Foreskin keratinocyte (primary cell): ENCODE measurements at places on chromosomes 13 and 19. TPM values are rescaled to one million over a fixed set of nuclear protein-coding genes. Genes with fewer than 3 reads are reported as not detected.
A peak's percentile ranks its signal among the peaks of the same experiment; 100 is the strongest.

PRX gene
- total RNA-seq = 0.95 TPM in 2 replicates

CYP4F2 gene
- not detected in 2 replicates for total RNA-seq

KCNN1 gene
- not detected in 2 replicates for total RNA-seq

SLC17A7 gene
- not detected in 2 replicates for total RNA-seq

OR7A5 gene
- total RNA-seq = not detected in 2 replicates

DHRS12 gene
- 2.2 and 2.6 TPM in 2 replicates for total RNA-seq

TEX26 gene
- not detected in 2 replicates for total RNA-seq

- DNase-seq = no peak
Observed at GRCh38 chr19:32674153-32674930, 638 bp downstream of the ANKRD27 start.

DNA sequence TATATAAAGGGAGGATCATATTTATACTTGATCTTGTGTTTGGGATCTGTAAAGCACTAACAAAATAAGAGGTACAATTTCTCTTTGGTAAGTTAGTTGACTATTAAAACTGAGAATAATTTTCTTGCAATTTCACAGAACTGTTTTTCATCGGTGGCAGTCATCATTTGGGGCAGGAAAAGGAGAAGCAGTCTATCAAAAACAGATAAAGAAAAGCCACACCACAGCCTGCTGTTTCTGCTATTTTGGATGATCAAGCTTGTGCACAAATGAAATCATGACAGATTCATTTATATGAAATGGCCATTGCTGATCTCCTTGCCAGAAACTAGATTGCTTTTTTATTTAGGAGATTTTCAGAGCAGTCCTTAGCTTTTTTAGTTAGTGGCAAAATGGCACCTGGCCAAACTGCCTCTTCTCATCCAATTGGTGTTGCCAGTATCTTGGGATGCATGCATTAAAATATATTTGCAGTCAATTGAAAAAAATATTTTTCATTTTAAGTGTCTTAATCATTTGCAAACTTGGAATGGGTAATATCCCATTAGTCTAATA is 326.0 kb downstream of the HS6ST3 start:
- no peak for DNase-seq

- no peak for DNase-seq
Observed at GRCh38 chr19:48469934-48470680, 938 bp downstream of the CYTH2 start.

DNA sequence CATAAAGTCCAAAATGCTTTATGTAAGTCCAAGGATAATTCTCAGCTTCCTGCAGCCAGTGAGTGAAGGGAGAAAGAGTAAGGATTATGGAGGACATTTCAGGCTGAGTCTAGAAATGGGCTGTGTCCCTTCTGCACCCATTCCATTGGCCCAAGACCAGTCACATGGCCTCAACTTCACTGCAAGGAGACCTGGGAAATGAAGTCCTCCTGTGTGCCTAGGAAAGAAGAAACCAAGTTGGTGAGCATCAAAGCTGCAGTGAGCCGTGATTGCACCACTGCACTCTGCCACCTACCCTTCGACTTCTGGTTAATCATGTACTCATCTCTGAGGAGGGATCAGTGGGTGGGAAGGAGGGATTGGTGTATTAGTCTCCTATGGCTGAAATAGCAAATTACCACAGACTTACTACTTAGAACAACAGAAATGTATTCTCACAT is 3.6 kb upstream of the CD37 start:
- peak; percentile 20 for DNase-seq

DNA sequence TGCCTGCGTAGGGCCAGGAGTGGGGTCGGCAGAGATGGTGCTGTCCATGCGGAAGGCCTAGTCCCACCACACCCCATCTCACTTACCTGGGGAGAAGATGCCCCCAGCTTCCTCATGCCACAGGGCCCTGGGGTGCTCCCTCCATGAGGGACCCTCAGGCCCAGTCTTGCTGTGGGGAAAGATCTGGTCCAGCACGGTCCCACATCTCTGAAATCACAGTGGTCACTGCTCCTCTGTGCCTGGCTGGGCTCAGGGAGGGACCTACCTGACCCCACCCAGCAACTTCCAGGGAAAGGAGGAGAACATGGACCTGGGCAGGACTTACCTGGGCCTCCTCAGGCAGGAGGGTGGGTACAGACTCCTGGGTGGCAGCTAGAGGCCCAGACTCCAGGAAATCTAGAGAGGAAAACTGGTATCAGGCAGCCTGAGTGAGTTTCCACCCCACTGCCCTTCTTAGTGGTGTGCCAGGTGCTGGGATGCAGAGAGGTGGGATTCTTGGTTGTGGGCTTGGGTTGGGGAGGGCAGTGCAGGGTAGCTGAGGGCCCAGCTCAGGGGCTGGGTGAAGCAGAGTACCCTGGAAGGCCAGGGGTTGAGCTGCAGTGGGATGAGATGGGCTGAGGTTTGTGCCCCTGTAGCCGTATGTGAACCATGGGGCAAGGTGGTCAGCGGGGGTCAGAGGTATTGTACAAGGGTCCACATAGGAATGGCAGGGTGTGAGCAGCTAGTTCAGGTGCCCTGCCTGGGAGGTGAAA is 3.8 kb downstream of the MZF1 start:
- DNase-seq = no peak

DNA sequence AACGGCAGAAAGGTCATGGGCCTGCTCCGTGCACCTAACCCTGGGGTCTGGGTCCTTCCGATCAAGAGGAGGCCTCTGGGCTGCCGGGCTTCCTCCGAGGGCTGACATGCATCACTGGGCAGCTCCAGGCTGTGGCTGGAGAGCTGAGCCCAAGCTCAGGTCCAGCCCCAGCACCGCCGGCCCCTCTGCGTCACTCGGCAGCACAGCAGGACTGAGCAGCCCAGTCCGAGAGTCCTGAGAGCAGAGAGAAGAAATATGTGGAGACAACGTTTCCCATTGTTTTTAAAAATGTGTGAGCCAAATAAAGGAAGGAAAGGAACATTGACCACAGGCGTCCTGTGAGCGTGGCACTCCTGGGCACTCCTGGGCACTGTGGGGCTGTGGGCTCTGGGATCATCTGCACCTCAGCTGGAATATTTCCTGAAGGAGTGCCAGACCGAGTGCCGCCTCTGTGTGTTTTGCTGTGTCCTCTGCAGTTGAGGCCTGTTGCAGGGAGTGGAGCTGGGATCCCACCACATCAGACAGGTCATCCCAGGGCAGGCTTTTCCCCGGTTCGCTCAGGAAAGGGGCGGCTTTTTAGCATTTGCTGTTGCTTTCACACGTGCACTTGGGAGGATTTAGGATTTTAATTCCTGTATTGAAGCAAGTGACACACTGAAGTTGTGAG is 37.8 kb upstream of the TFDP1 start:
- no peak for DNase-seq

DNA sequence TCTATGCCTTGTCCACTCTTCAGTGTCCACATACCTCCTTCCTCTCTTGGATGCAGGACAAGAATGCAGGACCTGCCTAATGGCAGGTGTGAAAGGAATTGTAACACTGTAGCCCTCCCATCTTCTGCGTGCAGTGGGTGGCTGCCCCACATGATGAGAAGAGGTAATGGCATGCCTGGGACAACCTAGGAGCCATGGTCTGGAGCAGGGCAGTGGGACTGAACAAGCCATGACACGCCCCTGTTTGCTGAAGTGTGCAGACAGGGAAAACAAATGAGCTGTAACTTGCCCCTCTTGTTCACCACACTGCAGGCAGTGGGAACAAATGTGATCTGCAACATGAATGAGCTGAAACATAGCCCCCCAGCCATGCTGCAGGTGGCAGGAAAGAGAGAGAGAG is 192.2 kb downstream of the PCDH17 start:
- DNase-seq = no peak

GRCh38 chr13:113565526-113566226 is 18.9 kb upstream of the TFDP1 start:
- no peak for DNase-seq

DNA sequence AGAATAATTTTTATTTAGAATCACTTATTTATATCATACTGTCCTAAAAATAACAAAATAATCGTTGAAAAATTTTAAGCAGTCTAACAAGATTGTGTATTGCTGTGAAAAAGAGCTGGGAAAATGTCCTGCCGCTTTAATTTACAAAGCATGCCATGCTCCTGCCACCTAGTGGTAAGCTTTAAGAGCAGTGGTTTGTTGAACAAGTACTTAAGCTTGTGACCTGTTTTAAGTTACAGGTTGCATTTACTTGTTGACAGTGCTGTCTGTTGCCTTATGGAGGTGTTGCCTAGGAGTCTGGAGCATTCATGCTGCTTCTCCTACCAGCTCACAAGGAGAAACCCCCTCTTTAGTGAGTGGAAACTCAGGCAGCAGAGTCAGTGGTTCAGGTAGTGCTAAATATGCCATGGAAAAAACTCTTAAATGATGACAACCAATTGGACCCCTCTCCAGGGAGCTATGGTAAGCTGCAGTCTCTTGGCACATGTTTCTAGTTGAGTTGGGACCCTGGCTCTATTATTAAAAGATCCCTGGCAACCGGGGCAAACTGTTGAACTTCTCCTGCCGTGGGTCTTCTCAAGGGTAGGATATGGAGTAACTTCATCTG is 68.4 kb downstream of the SPATA13 start:
- no peak for DNase-seq

DNA sequence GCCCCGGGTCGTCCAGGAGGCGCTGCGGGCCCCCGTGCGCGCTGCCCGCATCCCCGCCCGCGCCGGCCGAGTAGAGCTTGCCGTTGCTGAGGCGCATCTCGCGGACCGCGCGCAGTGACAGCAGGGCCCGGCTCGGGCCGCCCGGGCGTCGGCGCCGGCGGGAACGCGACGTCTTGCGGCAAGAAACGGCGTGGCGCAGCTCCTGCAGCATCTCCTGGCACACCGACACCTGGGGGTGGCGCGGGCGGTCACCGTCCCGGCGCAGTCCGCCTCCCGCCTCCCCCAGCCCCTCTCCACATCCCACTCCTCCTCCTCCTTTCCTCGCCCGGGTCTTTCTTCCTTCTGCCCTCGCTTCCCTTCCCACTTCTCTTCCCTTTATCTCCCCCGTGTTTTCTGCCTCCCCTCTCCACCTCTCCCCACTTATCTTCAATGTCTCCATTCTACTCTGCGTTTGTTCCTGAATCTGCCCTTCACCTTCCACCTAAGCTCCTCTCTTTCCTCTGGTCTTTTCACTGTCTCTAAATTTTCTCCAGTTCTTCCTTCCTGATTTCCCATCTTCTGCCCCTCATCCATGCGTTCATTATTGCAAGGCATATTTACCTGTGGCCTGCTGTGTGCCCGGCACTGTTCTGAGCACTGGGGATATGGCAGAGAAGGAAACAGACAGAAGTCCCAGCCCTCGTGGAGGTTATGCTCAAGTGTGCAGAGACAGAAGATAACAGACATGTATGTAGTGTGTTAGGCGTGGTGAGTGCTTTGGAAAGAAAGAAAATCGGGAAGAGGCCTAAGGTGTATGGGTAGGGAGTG is 5.2 kb upstream of the ATP1A3 start:
- no peak for DNase-seq
